Pericardium fibroblast (primary cell): ENCODE measurements at places on chromosomes 4 and X. TPM values are rescaled to one million over a fixed set of nuclear protein-coding genes. Genes with fewer than 3 reads are reported as not detected.

Gene RAB33A
- 3.6 and 10.6 TPM in 2 replicates for total RNA-seq

Gene TCEAL5
- total RNA-seq, result not detected in 2 replicates

Gene MAGEB6
- not detected in 2 replicates for total RNA-seq

Gene CT47A7
- not detected in 2 replicates for total RNA-seq

Gene C4orf51
- not detected in 2 replicates for total RNA-seq

Gene AGTR2
- not detected in 2 replicates for total RNA-seq

Gene TIGD2
- total RNA-seq, result 9.0 and 11.3 TPM in 2 replicates

Gene VCX3A
- not detected in 2 replicates for total RNA-seq
